ENCODE measurements at places on chromosomes 1 and 21.

DNA sequence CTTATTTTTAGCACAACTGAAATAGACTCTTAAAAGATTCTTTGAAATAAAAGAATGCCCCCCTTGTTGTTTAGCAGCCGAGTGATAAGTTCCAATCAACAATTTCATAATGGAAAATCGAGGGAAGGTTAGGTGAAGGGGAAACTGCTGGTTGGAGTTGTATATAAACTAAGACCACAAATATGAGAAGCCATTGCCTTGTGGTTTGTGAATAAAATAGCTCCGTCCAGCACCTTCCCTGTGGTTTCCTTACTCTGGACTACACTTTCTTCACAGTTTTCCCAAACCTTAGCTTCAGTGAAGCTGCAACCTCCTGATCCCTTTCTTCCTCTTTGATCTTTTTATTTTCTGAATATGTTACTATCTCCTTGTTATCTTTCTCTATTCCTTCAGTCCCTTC is 6.7 kb upstream of the RAB3GAP2 start:
- DNase-seq = no peak

GRCh38 chr1:185453496-185454192 is 136.6 kb upstream of the IVNS1ABP start:
- DNase-seq = no peak

DNA sequence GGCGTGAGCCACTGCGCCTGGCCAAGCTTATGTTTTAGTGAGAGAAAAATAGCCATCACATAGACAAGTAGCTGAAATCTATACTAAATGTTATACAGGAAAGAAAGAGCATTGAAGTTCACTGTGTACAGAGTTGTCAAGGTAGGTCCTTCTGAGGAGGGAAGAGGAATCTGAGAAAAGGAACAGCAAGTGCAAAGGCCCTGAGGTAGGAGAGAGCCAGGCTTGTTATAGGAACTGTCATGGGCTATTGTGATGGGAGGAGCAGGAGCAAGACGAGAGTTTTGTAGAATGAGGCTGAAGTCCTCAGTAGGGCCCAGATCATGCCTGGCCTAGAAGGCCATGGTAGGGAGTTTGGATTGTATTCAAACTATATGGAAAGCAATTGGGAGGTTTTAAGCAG is 4.6 kb downstream of the ZDHHC18 start:
- no peak for DNase-seq

DNA sequence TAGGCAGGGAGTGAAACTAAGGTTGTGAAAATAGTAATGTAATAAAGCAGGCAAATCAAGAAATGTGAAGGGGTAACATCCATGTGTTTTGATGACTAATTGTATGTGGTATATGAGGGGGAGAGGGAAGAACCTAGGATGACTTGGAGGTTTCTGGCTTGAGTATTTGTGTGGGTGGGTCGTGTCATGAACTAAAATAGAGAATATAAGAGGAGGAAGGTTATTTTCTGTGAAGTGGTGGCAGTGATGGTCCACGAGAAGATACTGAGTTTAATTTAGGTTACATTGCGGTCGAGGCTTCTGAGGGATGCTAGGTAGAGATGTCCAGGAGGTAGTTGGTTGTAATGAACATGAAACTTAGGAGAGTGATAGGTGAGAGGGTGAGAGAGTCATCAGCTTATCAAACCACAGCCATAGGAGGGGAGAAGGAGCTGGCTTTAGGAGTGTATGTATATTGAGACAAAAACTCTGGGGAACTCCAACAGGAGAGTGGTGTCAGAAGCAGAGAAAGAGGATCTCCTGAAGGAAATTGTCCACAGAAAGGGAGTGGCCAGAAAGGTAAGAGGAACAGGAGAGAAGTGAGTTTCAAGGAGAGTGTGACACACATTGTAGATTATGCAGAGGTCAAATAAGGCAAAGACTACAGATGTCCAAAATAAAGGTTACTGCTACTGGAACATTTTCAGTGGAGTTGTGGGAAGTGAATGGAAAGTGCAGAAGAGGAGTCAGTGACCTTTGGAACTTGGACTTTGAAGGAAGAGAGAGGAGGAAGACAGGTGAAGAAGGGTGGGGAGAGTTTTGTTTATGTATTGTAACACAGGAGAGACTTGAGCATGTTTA is 89.0 kb upstream of the MACF1 start:
- DNase-seq = no peak

- DNase-seq = peak; percentile 51
Measured at GRCh38 chr1:112803906-112804762, 89.0 kb upstream of the PPM1J start.

DNA sequence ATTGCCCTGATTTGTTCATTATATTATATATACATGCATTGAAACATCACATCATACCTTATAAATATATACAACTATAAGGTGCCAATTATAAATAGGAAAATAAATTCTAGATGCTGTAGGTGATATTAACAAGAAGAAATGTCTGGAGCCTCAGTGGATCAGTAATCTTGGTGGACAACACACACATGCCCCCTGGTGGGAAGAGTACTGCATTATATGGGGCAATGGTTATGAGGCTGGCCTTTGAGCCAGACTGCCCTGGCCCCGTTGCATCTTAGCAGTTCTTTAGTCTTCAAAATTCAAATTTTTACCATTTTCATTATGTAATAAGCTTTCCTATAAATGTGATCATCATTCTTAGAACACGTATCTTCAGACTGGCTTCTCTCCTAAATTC is 335.0 kb upstream of the GREM2 start:
- DNase-seq = no peak

GRCh38 chr1:229674042-229674441 is 48.0 kb downstream of the URB2 start:
- no peak for DNase-seq

GRCh38 chr1:41812051-41812450 is 106.7 kb downstream of the HIVEP3 start:
- peak; percentile 48 for DNase-seq

DNA sequence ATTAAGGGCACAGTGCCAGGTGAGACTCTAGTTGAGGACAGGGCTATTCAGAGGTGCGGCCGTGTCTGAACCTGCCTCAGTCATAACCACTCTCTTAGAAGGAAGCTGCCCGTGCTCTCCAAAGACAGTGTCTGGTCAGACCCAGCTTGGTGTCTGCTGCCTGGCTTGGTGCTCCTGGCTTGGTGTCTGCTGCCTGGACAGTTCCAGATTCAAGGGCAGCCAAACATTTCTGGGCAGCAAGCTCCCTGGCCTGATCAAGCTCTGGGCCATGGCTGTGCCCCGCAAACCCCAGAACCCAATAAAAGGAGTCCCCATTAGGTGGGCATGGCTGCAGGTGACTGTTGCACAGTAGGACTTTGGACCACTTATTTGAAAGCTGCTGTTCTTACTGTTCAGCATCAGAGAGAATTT is 27.7 kb downstream of the NEK2 start:
- DNase-seq = no peak

DNA sequence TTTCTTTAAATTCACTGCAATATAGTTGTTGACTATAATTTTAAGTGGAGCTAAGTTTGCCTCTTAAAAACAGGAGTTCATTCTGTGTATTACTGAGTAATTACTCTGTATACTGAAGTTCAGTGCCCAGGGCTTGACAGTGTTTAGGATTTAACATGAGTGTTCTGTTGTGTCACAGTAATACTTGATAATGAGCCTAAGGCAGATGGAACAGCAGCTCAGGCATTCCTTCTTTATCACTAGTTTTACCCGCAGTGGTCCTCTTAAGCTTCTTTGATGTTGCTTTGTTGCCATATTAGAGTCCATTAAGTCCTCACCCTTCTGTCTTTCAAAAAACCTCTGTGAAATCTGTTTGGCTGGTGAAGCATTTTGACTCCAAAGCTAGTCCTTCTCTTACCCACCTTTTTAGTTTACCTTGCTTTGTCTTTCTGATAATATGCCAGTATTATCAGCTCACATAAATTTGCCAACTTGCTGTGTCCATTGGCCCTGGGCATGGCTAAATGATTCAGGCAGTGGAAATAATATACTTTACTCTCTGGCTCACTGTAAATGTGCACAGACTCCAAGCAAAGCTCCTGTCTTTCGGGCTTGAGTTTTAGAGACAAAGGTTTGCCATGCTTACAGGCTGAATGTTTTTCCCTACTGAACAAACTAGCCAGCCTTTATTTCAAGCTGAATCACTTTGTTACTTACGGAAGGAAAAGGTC is 17.7 kb downstream of the HIPK1 start:
- no peak for DNase-seq

DNA sequence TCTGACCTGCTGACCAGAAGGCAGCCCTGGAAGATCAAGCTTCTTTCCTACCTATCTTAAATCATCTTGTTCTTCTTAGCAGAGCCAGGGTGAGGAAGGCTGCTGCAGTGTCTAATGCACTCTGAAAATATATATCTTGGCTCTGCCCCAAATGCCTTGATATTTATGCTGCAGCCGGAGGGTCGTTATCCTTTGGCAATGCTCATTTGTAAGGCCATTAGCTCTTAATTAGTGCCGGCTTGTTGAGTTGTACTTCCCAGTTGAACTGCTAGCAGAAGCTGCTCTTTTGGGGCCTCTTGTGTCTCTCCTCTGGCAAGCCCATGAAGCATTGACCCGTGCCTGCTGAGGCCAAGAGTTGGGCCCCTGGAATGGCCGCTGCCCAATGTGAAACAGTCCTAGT is 4.2 kb upstream of the GNL2 start:
- DNase-seq = no peak

DNA sequence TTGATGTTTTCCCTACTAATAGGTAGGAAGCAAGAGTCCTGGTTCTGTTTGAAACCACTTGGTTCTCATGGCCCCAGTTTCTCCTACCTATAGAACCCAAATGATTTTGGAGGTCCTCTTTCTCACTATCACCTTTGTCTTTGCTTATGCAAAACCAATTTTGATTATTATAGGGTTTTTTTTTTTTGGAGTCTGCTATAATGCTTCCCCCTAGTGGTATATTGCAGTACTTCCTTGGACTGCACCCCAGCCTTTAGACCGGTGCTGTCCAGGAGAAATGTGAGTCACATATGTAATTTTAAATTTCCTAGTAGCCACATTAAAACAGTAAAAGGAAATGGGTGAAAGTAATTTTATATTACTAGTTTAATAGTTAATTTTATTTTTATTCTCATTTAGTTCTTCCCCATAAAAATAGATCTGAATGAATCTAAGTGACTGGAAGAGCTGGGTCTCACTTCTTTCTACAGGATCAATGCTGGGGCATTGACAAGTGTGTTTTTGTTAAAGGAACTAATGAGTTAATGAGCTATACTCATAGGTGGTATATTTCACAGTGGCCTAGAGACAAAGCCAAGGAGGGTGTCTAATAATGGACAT is 10.6 kb downstream of the FCMR start:
- no peak for DNase-seq

GRCh38 chr1:43056460-43056859 is 97.8 kb upstream of the SLC2A1 start:
- no peak for DNase-seq

DNA sequence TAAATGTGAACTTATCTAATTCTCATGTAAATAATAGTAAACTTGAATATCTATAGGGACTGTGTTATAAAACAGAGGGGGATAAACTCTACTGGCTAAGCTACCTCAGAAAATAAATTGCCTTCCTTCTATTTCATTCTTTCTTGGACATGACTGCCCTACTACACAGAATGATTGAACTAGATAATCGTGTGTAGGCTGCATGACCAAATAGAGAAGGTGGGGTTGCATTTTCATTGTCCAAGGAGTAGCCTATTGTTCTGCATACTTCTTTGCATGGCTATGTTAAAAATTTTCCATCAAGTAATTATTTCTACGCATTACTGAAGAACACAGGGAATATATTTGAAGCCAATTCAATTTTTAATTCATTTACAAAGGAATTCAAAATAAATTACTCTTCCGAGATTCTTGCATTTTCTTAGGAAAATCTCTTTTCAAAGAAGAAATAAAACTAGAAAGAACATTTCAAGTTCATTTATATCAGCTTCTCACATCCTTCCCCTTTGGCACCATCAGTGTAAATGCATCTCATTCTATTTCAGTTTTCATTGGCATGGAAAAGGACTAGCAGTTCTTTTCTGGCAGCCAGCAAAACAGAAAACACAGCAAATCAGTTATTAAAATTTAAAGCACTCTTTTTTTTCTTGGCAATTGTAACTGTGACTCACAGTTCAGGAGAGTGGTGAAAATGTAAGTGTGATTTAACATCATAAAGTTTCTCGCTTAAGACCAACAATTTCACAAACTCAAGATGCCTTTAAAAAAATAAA is 714.7 kb downstream of the NCAM2 start:
- DNase-seq = no peak

DNA sequence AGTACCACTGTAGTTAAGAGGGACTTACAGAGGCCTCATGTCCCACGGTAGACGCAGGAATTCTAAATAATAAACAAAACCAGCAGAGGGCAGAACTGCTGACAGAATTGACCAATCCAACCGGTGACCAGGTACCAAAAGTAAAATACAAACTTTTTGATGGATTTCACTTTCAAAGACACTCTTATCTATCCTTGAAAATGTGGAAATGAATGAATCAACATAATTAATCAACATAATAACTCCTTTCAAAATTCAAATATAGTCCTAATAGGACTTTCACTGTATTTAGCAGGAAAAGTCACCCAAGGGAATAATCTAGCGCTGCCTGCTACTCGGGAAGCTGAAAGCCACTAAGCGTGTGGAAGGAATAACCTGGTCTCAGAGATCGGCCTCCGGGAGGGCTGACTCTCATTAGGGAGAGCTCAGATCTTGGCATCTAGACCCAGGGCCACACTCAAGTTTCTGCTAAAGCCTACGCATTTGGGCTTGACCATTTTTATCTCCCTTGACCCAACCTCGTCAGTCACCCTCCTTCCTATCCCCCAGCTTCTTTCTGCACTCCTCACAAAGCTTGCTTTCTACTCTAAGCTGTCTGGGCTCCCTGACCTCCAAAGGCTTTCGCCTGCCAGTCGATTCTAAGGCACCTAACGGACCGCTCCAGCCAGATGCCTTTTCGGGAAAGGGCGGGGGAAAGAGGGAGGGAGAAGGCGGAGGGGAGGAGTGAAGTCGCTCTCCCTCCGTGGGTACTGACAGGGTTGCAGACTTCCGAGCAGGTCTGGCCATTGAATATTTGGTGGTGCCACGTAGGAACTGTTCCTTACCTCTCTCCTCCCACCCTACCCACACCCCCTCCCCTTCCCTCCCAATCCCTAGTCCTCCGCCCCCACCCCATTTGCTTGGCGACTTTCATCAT is 1.6 kb downstream of the COL11A1 start:
- no peak for DNase-seq

GRCh38 chr1:46761740-46762139 is 37.1 kb upstream of the CYP4B1 start:
- DNase-seq = no peak

- no peak for DNase-seq
Measured at GRCh38 chr1:42944246-42944928, 14.3 kb downstream of the SLC2A1 start.

Data from mesothelial cell of epicardium (in vitro differentiated cells).